ENCODE measurements at places on chromosomes 1 and 21.

GRCh38 chr21:21818898-21819297 lies 820.7 kb downstream of the NCAM2 start:
- no peak for DNase-seq

- no peak for DNase-seq
Measured at GRCh38 chr1:79380078-79380477, 373.5 kb upstream of the ADGRL4 start.

DNA sequence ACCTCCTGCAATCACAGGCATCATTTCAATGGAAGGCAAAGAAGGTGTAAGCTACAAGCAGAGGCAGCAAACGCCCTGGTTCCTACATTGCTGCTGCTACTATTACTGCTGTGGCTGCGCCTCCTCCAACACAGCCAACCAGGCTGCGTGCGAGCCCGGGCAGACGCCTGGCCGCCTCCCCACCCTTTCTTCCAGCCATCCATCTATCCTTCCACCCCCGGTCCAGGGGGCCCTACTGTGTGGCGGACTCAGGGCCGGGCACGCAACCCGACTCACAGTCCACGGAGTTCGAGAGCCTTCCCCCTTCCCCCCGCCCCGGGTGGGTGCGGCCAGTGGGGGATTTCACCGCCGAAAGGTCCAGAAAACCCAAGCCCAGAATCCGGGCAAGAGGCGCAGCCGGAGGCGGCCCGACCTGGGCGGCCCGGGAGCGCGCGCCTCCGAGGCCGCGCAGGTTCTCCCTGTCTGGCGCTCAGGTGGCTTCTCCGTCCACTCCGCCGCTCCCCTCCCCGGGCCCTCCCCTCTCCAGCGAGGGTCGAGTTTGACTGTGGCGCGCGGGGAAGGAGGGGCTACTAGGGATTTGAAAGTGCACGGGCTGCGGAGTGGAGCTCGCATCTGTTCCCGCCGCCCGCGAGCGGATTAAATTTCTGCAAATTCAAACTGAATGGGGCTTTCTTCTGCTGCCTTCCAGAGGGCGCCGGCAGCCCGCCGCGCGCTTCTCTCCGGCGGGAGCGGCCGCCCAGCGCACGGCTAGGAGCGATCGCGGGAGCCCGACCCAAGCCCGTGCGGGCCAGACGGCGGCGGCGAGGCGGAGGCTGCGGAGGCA lies at the start of gene HUNK:
Gene HUNK, plus strand, starts transcription at position 569 of the 823 bp plus-strand sequence. CDS start 655 bp downstream, outside the sequence.
- DNase-seq = peak; percentile 10

DNA sequence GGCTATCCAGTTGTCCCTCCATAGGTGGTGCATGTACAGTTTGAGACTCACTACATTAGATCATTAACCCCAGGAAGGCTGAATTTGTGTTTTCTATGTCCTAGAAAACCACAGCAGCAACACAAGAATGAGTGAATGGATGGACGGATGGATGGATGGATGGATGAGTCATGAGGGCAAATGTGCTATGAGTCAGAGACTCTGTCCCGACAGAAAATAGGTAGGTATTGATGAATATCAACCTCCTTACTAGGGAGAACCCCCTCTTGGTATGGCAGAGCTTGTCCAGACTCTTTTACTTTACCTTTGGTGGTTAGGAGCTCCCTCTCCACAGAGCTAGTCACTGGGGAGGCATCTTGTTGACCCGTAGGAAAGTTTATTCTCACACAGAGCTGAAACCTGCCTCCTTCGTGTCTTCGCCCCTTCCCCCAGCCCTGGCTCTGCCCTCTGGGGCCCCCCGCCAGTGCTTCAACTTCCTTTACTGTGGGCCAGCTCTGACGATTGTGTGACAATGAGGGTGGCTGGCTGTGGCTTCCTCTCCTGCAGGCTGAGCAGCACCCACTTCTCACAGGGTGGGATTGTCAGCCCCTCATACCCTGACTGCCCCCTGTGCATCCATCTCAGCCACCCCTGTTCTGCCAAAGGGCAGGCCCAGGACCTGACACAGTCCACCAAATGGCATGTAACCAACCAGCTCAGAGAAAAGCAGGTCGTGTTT lies 145.2 kb downstream of the FOXD2 start:
- DNase-seq = no peak

- DNase-seq = no peak
Measured at GRCh38 chr1:151819976-151820623, 11.5 kb downstream of the RORC start.

- DNase-seq = no peak
Measured at GRCh38 chr1:228783418-228784040, 48.2 kb downstream of the RHOU start.

DNA sequence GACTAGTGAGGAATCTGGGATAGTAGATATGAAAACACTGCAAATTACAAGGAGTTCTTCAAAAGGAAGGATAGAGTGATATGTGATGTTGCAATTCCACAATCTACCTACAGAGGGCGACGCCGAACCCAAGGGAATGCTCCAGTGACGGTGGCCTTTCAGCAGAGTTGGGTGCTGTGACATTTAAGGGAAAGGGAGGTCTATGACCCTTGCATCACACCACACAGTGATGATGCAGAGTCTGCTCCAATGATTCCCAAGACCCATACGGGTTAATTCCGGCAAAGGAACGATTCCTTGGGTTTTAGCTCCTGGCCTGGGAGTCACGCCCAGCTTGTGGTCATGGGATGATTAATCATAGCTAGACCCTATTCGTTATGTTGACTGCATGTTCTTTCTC lies 123.0 kb upstream of the IGSF21 start:
- DNase-seq = peak; percentile 56

GRCh38 chr1:210132582-210132981 lies 100.0 kb upstream of the SERTAD4 start:
- DNase-seq = peak; percentile 19

DNA sequence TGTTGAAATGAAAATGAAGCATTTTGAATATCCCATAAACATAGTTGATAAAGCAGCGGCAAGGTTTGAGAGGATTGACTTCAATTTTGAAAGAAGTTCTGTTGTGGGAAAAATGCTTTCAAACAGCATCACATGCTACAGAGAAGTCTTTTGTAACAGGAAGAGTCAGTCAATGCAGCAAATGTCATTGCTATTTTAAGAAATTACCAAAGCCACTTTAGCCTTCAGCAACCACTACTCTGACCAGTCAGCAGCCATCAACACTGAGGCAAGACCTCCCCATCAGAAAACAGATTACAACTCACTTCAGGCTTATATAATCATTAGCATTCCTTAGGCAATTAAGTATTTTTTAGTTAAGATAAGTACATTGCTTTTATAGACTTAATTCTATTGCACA lies 33.8 kb upstream of the FCRL3 start:
- DNase-seq = no peak

DNA sequence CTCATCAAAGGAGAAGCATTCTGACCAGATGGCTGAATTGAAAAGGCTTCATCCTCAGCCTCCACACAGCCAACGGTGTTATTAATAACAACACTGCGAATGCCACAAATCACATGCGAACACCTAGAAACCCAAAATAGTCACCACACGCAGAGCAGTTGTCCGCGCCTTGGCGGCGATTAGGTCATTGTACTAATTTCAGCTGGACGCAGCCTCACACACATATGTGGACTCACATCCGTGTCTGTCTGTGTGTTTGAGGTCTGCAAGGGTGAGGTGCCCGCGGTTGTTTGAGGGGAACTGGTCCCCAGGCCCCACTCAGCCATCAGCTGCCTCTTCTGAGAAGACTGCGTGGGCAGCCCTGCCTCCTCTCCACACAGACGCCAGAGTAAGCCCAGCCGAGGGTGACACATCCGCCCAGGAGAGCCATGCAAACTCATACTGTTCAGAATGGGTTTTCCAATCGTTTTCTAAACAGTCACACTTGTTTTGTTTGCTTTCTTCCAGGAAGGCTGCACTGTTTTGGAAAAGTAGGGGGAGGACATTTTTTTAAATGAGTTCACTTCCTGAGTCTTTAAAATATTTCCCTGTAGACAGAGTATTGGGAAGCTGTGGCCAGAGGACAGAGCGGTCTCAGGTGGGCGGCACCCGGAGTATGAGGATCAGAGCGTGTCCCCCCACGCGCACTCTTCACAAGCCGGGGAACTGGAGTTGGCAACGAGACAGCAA lies 53.4 kb downstream of the TOMM20 start:
- no peak for DNase-seq

All from erythroblast (primary cell).